ENCODE measurements at places on chromosomes 2 and 18. TPM values are rescaled to one million over a fixed set of nuclear protein-coding genes. Genes with fewer than 3 reads are reported as not detected.
A peak's percentile ranks its signal among the peaks of the same experiment; 100 is the strongest.

DNA sequence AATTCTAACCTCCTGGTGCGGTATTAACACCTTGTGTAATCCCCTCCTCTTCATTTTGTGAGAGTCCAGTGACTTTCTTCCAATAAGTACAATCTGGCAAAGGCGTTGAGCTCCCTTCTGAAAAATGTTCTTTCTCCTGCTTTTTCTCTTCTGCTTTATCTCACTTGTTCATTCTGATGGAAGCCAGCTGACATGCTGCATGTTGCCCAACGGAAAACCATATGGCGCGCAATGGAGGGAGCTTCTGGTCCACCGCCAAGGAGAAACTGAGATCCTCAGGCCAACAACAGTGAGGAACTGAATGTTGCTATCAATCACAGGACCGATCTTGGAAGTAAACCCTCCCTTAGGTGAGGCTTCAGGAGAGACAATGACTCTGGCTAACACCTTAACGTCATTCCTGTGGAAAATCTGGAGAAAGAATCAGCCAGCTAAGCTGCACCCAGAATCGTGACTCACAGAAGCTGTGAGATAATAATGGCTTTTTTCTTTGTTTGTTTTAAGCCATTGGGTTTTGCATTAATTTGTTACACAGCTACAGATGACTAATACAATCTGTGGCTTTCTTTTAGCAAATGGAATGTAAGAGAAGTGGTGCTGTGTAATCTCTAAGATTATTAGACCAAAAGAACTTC, 1323.9 kb upstream of the DDX18 start:
- DNase-seq = peak; percentile 16

DNA sequence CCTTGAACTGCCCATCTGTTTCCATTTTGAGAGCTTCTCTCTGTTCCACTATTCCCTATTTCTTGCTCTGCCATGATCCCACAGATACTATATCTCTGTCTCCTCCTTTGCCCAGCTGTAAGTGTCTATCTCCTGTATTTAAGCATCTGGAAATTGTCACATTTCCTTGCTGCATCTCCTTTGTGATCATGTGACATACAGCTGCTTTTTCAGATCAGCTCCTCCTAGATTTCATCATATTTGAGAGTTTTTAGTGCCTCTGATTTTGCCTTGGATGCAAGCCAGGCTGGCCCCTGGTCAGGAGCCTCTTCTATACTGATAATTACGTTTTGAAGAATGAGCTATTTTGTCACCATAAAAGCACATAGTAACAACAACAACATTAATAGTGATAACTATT, 131.7 kb upstream of the TNP1 start:
- no peak for DNase-seq

The CXCR1 gene
- total RNA-seq = not detected

The MGAT4A gene
- not detected for total RNA-seq

GRCh38 chr2:158967114-158967730, 1.2 kb upstream of the TANC1 start:
- DNase-seq = no peak

The RAB6C gene
- not detected for total RNA-seq
